Renal cortex interstitium (tissue), 15 donors: ENCODE measurements at places on chromosomes 13 and 19. TPM values are rescaled to one million over a fixed set of nuclear protein-coding genes. Genes with fewer than 3 reads are reported as not detected.

Gene MEIOSIN
- polyA plus RNA-seq: not detected

Gene GPX4
- 269 TPM for polyA plus RNA-seq

Gene RBM42
- 69.0 TPM for polyA plus RNA-seq

Gene ANKRD10
- polyA plus RNA-seq: 258 TPM

DNA sequence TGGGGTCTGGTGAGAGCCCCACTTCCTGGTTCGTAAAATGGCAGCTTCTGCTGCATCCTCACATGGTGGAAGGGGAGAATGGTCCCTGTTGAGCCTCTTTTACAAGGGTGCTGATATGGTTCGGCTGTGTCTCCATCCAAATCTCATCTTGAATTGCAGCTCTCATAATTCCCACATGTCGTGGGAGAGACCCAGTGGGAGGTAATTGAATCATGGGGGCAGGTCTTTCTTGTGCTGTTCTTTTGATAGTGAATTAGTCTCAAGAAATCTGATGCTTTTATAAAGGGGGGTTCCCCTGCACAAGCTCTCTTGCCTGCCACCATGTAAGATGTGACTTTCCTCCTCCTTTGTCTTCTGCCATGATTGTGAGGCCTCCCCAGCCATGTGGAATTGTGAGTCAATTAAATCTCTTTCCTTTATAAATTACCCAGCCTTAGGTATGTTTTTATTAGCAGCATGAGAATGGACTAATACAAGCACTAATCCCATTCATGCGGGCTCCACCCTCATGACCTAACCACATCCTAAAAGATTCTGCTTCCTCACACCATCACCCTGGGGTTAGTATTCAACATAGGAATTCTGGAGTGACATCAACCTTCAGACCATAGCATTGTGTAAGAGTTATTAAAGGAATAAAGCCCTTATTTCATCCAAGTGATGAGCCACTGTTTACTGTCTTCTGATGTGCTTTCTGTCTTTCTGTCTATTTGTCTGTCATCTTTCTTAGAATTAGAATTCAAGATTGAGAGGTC, 159.0 kb upstream of the IRS2 start:
- no peak for DNase-seq

DNA sequence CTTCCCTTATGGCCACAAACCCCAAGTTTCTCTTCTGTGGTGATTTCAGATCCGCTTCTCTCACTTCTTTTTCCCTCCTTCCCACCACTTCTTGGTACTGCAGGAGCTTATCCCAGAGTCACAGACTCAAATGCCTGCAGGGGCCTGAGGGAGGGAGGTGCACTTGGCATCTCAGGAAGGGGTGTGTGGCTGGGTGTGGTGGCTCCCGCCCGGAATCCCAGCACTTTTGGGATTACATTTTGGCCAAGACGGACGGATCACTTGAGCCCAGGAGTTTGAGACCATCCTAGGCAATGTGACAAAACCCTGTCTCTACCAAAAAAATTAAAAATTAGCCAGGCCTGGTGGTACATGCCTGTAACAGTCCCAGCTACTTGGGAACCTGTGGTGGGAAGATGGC, 5.6 kb downstream of the USF2 start:
- DNase-seq: no peak

DNA sequence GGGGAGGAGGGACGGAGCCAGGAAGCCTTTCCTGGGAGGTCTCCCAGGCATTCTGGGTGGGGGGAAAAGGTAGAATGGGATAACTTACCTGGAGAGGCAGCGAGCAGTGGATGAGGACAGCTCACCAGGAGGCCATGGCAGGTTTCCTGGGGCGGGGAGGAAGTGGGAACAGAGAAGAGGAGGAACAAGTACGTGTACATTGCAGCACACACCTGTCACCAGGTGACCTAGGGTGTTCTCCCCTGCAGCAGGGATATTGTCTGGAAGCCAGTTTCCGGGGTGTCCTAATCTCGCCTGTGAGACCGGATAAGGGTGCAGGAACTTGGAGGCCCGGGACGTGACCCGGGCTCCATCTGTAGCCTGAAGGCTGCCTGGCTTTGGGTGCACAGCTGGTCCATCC, at the start of gene FUT3:
TSS of gene FUT3 (minus strand) at position 148 of the 400 bp plus-strand sequence.
- no peak for DNase-seq

GRCh38 chr13:41470196-41470595, 12.8 kb downstream of the RGCC start:
- DNase-seq: no peak

- peak; percentile 55 for DNase-seq
These were observed 86.2 kb upstream of the FRY start for GRCh38 chr13:31945202-31945961.

GRCh38 chr19:34731964-34732363, 2.1 kb upstream of the ZNF181 start:
- no peak for DNase-seq

- no peak for DNase-seq
These were observed 258.2 kb upstream of the IRS2 start for GRCh38 chr13:110044551-110045111.

DNA sequence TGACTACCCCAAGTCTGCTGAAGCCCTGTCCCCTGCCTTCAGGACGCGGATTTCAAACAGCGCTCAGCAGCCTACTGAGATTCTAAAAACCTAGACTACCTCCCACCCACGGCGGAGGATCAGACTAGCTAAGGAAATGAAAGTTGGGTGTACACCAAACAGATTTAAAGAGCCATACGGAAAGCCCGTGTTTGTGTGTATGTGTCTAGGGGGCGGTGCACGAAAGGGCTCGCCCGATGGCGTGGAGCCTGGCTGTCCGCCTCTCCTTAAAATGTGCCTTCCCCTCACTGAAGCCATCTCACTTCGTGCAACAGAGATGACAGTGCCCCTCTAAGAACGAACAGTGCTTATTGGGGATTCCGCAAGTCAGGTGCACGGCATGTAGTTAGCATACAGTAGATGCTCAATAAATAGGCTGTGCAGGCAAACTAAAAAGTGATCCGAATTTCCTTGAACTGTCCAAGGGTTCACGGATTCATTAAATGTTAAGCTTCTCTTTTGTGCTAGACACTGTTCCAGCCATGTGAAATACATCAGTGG, 639 bp downstream of the LENG1 start:
- DNase-seq: no peak

- no peak for DNase-seq
These were observed 37.4 kb upstream of the GATAD2A start for GRCh38 chr19:19368087-19368486.

- no peak for DNase-seq
These were observed 13.9 kb downstream of the FOXO1 start for GRCh38 chr13:40652588-40652940.

DNA sequence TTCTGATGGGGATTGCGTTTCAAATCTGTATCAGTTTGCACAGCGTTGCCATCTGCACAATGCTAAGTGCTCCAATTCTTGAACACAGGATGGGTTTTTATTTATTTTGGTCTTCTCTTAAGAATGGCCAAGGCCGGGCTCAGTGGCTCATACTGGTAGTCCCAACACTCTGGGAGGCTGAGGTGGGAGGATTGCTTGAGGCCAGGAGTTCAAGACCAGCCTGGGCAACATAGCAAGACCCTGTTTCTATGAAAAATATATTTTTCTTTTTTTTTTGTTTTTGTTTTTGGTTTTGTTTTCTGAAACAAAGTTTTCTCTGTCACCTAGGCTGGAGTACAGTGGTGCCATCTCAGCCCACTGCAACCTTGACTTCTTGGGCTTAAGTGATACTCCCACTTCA, 5.5 kb upstream of the YJEFN3 start:
- no peak for DNase-seq

- no peak for DNase-seq
These were observed 26.3 kb upstream of the KLF2 start for GRCh38 chr19:16298334-16298733.

GRCh38 chr19:3792114-3792513, 5.9 kb upstream of the MATK start:
- DNase-seq: no peak

GRCh38 chr19:39497701-39497995, 1.1 kb upstream of the DLL3 start:
- DNase-seq: no peak
